PC-9 (cell line): ENCODE measurements at places on chromosomes 3 and 15.
A peak's percentile ranks its signal among the peaks of the same experiment; 100 is the strongest.

- DNase-seq: peak; percentile 93
Measured at GRCh38 chr3:157082305-157082982, 77.5 kb downstream of the CCNL1 start.

DNA sequence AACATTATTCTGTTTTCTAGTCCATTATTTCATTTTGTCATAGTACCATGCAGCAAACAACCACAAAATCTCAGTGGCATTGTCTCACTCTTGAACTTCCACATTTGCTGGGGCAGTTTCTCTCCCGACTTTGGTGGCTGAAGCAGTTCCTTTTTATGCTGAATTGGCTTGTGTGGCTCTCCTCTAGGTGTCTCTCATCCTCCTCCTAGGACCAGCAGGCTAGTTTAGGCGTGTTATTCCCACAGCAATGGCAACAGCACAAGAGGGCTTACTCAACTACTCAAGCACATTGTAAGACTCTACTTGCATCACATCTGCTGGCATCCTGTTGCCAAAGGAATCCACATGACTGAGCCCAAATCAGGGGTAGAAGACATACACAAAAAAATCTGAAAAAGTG is 201.8 kb upstream of the KCNH8 start:
- no peak for DNase-seq

- no peak for DNase-seq
Measured at GRCh38 chr3:129482721-129483120, 42.7 kb downstream of the IFT122 start.

DNA sequence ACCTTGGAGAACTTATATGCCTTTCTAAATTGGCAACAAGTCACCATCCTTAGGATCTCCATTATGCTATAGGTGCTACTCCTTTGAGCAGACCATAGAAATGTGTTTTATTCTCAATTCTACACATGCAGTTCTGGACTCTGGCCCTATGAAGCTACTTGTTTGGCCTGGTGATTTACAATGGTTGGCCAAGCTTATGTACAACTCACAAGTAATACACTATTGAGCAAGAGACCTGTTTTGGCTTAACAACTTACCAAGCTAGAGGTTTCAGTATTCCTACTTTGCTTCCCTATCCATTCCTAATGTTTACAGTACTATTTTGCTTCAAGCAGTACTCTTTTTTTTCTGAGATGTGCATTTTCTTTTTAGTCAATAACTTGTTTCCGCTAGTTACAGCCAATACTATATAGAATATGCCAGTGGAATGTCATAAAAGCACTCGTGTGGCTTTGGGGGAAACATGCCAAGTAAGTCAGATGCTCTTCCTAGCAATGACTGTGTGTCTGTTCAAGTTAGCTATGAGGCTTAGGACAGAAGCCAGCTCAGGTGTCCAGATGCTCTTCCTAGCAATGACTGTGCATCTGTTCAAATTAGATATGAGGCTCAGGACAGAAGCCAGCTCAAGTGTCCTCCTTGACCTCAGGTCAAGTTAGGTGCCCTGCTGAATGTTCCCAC is 174.9 kb upstream of the SEMA6D start:
- no peak for DNase-seq

- DNase-seq: no peak
Measured at GRCh38 chr15:79562899-79563298, 130.8 kb downstream of the MINAR1 start.

DNA sequence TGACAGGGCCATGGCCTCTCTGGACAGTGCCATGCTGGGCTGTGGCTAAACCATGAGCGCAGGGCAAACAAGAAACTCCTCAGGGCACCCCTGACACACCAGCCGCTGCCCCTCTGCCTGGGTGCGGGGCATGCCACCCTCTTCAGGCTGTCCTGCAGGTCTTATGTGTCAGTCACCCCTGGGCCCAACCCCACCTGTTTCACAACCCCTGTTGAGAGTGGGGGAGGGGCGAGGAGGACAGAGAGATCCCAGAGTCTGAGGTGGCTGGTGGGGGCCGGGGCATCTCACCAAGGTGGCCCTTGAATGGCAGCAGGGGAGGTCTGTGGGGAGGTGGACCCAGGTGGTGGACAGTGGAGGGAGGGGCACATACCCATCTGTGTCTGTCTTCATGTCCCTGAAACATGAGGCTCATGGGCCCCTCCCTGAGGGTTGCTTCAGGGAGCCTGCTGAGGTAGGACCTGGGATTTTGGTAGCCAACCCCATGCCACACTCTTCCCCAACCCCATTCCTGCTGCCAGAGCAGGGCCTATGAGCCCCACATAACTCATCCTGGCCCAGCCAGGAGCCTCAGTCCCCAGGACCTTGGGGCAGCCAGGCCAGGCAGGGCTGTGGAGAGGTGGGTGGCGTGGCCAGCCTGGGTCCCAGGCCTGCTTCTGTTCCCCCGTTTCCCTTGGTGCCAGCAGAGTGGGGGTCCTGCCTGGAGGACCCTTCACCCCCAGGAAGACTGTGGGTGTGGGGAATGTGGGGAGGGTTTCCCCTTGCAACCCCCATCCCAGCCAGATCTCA is 1.7 kb upstream of the STAB1 start:
- no peak for DNase-seq

DNA sequence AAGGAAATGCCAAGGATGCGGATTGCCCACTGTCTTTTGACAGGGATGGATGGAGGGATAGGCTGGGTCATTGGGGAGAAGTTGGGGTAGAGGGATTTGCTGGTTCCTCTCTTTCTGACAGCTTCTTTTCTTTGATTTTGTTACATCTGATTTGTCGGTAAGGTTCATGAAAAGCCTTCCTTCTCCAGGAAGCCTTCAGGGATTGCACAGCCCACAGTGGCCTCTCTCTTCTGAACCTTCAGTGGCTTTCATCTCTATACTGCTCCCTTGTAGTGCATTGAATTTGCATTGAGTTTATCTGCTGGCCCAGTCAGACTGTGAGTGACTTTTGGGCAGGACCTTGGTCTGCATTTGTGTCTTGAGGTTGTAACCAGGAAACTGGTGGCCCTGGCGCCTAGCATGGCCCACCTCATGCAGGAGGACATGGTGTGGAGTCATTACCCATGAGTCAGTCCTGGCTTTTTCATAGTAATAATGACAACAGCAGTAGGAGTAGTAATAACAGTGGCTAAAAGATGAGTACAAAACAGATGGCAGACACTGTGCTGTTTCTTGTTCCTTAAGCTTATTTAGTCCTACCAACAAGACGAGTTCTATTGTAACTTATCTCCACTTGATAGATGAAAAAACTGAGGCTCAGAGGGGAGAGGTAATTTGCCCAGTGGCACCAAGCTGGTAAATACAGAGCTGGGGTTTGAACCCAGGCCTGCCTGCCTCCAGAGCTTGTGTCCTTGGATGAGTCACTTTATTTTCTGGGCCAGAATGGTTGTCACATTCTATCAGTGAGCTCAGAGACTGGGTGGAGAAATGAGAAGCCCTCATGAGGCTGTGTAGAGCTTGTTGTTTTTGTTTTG is 28.4 kb downstream of the SMAD6 start:
- no peak for DNase-seq

DNA sequence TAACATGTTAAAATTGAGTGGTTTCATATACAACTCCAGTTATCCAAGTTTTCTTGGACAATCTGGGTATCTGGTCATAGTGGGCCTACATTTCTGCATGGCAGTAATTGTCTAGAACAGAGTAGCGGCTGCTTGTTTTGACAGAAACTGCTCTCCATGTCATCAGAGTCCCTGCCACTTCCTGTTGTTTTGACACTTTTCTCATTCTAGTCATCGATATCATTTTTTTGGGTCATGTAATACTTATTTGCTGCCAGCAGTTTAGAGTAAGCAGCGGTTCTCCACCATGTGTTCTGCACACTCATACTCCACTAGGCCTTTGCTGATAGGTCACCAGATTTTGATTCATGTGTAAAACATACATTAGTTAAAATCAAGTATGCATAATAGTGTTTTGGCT is 81.5 kb downstream of the SLC25A26 start:
- DNase-seq: no peak

GRCh38 chr15:60121845-60122244 is 117.7 kb downstream of the FOXB1 start:
- no peak for DNase-seq

- DNase-seq: no peak
Measured at GRCh38 chr3:160637086-160637485, 39.9 kb upstream of the ARL14 start.

GRCh38 chr15:27956285-27956684 is 142.8 kb downstream of the OCA2 start:
- DNase-seq: no peak

DNA sequence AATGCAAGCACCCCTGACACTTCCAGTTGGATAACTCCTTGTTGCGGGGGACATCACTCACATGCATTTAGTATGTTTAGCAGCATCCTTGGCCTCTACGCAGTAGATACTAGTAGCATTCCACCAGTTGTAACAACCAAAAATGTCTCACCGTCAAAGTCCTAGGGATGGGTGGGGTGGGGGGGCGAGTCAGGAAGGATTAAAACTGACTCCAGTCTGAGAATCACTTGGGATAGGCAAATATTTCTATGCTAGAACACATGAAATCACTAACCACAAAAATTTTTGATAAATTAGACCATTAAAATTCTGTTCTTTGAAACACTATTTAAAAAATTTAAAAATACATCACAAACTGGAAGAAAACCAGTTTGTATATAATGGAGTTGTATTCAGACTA is 18.0 kb downstream of the ICE2 start:
- no peak for DNase-seq
